ENCODE measurements at places on chromosomes 2 and 18. TPM values are rescaled to one million over a fixed set of nuclear protein-coding genes. Genes with fewer than 3 reads are reported as not detected.

DNA sequence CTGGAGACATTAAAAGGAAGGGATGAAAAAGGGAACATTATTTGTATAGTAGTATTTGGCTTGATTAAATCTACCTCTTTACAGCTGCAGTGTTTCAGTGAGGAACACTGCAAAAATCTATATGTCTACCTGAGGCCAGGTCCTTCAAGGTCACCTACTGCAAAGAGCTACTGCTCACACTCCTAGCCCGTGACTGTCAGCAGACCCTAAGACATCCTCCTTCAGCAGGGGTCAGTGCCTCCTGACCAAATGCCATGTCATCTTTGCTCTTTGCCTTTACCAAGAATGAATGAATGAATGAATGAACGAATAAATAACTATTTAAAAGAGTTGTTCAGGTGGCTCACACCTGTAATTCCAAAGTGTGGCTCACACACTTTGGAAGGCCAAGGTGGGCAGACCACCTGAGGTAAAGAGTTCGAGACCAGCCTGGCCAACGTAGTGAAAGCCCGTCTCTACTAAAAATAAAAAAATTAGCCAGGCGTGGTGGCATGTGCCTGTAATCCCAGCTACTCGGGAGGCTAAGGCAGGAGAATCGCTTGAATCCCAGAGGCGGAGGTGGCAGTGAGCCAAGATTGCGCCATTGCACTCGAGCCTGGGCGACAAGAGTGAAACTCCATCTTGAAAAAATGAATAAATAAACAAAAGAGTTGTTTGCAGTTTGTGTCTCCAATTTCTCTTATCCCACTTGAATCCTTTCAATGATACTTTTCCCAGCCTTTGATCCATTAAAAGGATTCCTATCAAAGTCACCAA, 84.3 kb upstream of the GRB14 start:
- H3K4me1 ChIP-seq = no peaks in the 10 kb centered on the region
- H3K4me3 ChIP-seq = no peak overlapping the region
- peaks cover 2% of the 10 kb centered on the region for H3K36me3 ChIP-seq
- H3K27me3 ChIP-seq = no peaks in the 10 kb centered on the region
- DNase-seq = no peak

The CD207 gene
- total RNA-seq = 2.5 TPM

- H3K4me1 ChIP-seq = peaks cover 13% of the 10 kb centered on the region
- peak overlapping the region; percentile 49 for H3K27ac ChIP-seq
- no peak overlapping the region for H3K4me3 ChIP-seq
- no peaks in the 10 kb centered on the region for H3K36me3 ChIP-seq
- H3K27me3 ChIP-seq = no peaks in the 10 kb centered on the region
These were observed 139.5 kb downstream of the HDAC4 start for GRCh38 chr2:239261356-239261755.

- no peaks in the 10 kb centered on the region for H3K36me3 ChIP-seq
- H3K27ac ChIP-seq = no peak overlapping the region
- peak; percentile 13 for DNase-seq
- no peaks in the 10 kb centered on the region for H3K4me1 ChIP-seq
These were observed 53.9 kb downstream of the BIN1 start for GRCh38 chr2:127052771-127053691.

GRCh38 chr2:2270808-2271415, 60.2 kb downstream of the MYT1L start:
- no peak overlapping the region for H3K4me3 ChIP-seq
- H3K27me3 ChIP-seq = no peaks in the 10 kb centered on the region
- H3K4me1 ChIP-seq = no peaks in the 10 kb centered on the region
- H3K27ac ChIP-seq = no peak overlapping the region

- H3K36me3 ChIP-seq = no peaks in the 10 kb centered on the region
- DNase-seq = no peak
- no peaks in the 10 kb centered on the region for H3K4me1 ChIP-seq
- H3K27me3 ChIP-seq = no peaks in the 10 kb centered on the region
These were observed 98.1 kb upstream of the SH3BP4 start for GRCh38 chr2:234853729-234854128.

The SKOR2 gene
- total RNA-seq = not detected

- H3K4me3 ChIP-seq = no peak overlapping the region
- H3K27ac ChIP-seq = no peak overlapping the region
- H3K36me3 ChIP-seq = no peaks in the 10 kb centered on the region
These were observed 198.9 kb downstream of the LRATD1 start for GRCh38 chr2:14831458-14831857.

DNA sequence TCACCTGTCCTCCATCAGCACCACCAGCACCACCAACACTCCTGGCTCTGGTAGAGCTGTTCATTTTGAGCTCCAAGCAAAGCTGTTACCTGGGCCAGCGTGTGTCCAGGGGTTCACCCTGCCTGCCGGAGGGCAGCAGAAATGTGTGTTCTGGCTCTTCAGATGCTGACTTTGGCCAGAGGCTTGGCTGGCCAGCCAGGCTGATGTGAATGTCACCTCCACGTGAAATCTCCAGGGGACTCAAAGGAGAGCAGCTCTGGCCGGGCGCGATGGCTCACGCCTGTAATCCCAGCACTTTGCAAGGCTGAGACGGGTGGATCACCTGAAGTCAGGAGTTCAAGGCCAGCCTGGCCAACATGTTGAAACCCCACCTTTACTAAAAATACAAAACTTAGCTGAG, 33.5 kb downstream of the CIB4 start:
- no peak overlapping the region for H3K4me3 ChIP-seq
- no peak for DNase-seq
- no peaks in the 10 kb centered on the region for H3K36me3 ChIP-seq
- no peaks in the 10 kb centered on the region for H3K4me1 ChIP-seq
- H3K27ac ChIP-seq = no peak overlapping the region

DNA sequence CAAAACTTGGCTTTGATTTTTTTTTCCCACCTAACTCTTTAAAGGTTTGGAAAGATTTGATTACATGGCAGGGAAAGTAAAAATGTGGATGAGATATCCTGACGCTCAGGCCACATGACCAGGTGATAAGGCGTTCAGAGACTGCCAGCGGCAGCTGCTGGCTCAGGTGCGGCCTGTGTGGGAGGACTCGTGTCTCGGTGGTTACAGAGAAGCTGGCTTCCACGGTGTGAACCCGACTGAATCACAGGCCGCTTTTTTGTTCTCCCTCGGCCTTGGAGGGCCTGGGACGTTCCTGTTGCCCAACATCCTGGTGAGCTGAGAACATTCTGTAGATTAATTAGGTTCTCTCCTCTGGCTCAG, 124.2 kb upstream of the ZNF516 start:
- no peaks in the 10 kb centered on the region for H3K36me3 ChIP-seq
- peak overlapping the region; percentile 96 for H3K27ac ChIP-seq
- H3K4me3 ChIP-seq = peak overlapping the region; percentile 30
- no peaks in the 10 kb centered on the region for H3K4me1 ChIP-seq
- H3K27me3 ChIP-seq = no peaks in the 10 kb centered on the region

- H3K4me3 ChIP-seq = no peak overlapping the region
- DNase-seq = no peak
- no peaks in the 10 kb centered on the region for H3K4me1 ChIP-seq
- H3K27me3 ChIP-seq = no peaks in the 10 kb centered on the region
These were observed 7.6 kb downstream of the FSIP2 start for GRCh38 chr2:185745864-185746859.

DNA sequence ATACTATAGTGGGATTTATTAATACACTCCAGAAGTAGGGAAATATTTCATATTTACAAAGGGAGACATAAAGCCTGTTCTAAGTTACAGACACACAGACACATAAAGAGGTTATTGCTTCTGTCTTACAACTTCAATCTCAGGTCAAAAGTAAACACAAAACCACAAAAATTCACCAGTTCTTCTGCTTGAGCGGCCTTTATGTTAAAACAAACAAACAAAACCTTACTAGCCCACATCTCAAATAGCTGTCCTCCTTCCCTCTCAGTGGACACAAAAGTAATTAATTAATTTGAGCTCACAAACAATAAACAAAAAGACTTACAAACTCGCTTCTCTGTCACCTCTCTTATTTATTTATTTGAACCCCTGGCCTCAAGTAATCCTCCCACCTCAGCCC, 1.5 kb upstream of the ASNSD1 start:
- DNase-seq = no peak
- peaks cover 11% of the 10 kb centered on the region for H3K4me1 ChIP-seq
- no peak overlapping the region for H3K4me3 ChIP-seq

GRCh38 chr18:61587865-61588264, 254.6 kb downstream of the CDH20 start:
- no peak for DNase-seq
- no peaks in the 10 kb centered on the region for H3K36me3 ChIP-seq
- no peaks in the 10 kb centered on the region for H3K27me3 ChIP-seq
- H3K4me3 ChIP-seq = no peak overlapping the region
- H3K4me1 ChIP-seq = no peaks in the 10 kb centered on the region

The CAPN14 gene
- total RNA-seq = under 0.01 TPM

The CHRNG gene
- not detected for total RNA-seq

The ZNF521 gene
- total RNA-seq = 95.5 TPM

The DPP10 gene
- not detected for total RNA-seq

- H3K27ac ChIP-seq = no peak overlapping the region
- H3K4me3 ChIP-seq = no peak overlapping the region
- H3K4me1 ChIP-seq = no peaks in the 10 kb centered on the region
- no peak for DNase-seq
These were observed 450.1 kb downstream of the ANKRD30B start for GRCh38 chr18:15198116-15198389.

- no peaks in the 10 kb centered on the region for H3K27me3 ChIP-seq
- no peak overlapping the region for H3K27ac ChIP-seq
These were observed 171.3 kb downstream of the TWIST2 start for GRCh38 chr2:239019183-239019581.

The SERPINB3 gene
- total RNA-seq = not detected

The KLHL14 gene
- total RNA-seq = 9.5 TPM

- DNase-seq = no peak
- no peak overlapping the region for H3K27ac ChIP-seq
- H3K4me3 ChIP-seq = no peak overlapping the region
- H3K27me3 ChIP-seq = no peaks in the 10 kb centered on the region
- H3K36me3 ChIP-seq = no peaks in the 10 kb centered on the region
- no peaks in the 10 kb centered on the region for H3K4me1 ChIP-seq
These were observed 27.7 kb upstream of the DSC3 start for GRCh38 chr18:31070206-31070605.
